ENCODE measurements at places on chromosomes 11 and 22.

- DNase-seq, result peak; percentile 30
These were observed 92.8 kb upstream of the OR9G4 start for GRCh38 chr11:56841210-56841810.

- DNase-seq, result no peak
These were observed 2.3 kb downstream of the SLC29A2 start for GRCh38 chr11:66369073-66369894.

GRCh38 chr11:77101043-77101537, 1.6 kb upstream of the OMP start:
- no peak for DNase-seq

- DNase-seq, result no peak
These were observed 58.2 kb downstream of the ZNF280B start for GRCh38 chr22:22450343-22450839.

All from activated CD4-positive, alpha-beta T cell treated with anti-CD3 and anti-CD28 coated beads for 24 hours (primary cell).